Mucosa of gallbladder (tissue), 1 donor: ENCODE measurements at places on chromosomes 11 and 22. TPM values are rescaled to one million over a fixed set of nuclear protein-coding genes. Genes with fewer than 3 reads are reported as not detected.

BIRC3 gene
- 20.2 TPM for total RNA-seq

COA4 gene
- 76.3 TPM for total RNA-seq

SCGB2A2 gene
- not detected for total RNA-seq

MPZL3 gene
- total RNA-seq = 23.2 TPM

ARHGAP8 gene
- total RNA-seq = 46.7 TPM

HSPB2 gene
- total RNA-seq = 3.9 TPM

GRCh38 chr22:28268850-28269249 lies 349.8 kb upstream of the PITPNB start:
- no peak for DNase-seq

DNA sequence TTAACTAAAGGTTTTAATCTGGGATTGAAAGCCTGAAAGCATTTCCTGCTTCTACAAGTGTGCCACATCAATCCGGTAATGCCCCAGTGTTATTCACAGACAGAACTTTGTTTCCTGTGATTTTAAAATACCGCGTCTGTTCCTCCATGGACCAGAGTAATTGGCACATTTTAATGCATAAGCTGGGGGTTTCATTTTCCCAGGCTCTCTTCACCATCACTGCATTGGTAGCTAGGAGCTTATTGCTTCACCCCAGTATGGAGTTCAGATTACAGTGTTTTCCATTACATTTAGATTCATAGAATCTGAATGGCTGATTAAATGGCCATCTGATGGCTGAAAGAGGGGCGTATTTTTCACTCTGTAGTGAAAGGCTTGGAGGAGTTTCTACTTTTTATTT lies 25.7 kb upstream of the CRTAM start:
- no peak for DNase-seq

DNA sequence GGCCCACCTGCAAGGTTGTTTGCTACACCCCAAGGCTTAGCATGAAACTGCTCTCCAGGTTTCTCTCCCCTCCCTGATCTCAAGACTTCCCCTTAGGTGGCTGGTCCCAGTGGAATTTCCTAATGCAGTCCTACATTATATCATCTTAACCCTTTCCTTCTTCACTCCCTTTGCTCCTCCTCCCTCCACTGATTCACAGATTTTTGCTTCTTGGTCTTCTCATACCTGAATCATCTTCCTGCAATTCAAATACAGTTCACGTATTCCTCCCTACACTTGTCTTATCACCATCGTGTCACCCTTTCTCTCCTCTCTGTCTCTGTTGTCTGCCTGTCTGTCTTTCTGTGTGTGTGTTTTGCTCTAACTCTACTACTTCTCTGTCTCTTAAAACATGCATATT lies 17.0 kb downstream of the MMP10 start:
- no peak for DNase-seq

GRCh38 chr11:69443968-69444364 lies 37.5 kb upstream of the LINC01488 start:
- DNase-seq = no peak

GRCh38 chr11:95688015-95688414 lies 101.6 kb downstream of the FAM76B start:
- no peak for DNase-seq

DNA sequence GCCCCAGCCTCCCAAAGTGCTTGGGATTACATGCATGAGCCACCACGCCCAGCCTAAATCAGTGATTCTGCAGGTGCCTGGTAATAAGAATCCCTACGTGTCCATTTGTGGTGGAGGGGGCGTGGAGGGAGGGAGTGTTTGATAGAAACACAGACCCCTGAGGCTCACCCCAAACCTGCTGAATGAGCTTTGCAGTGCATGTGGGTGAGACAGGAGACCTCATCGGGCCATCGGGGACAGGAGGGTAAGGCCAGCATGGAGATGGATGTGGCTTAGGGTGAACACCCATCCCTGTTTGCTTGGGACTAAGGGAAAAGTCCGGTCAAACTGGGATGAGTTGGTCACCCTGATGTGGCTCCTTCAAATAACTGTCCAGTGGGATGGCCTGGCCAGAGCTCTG lies 71.3 kb upstream of the ALX4 start:
- DNase-seq = no peak

GRCh38 chr22:39253435-39254070 lies 8.8 kb upstream of the PDGFB start:
- DNase-seq = peak; percentile 72

DNA sequence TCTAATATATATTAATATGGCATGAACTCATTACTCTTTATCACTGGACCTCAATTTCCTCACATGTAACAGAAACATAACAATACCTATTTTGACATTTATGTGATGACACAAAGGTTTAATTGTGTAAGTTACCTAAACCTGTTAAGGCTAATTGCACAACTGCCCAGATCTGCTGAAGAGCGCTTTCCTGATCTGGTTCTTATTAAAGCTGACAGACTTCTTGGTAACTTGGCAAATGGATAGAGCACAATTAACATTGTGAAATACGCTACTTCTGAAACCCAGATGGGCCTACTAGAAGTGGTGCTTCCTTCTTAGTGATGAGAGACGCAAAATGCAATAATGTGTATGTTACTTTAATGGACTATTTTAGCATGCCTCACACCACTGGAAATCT lies 1767.2 kb upstream of the RAG2 start:
- no peak for DNase-seq

GRCh38 chr11:3136546-3137455 lies 28.3 kb downstream of the OSBPL5 start:
- DNase-seq = no peak

DNA sequence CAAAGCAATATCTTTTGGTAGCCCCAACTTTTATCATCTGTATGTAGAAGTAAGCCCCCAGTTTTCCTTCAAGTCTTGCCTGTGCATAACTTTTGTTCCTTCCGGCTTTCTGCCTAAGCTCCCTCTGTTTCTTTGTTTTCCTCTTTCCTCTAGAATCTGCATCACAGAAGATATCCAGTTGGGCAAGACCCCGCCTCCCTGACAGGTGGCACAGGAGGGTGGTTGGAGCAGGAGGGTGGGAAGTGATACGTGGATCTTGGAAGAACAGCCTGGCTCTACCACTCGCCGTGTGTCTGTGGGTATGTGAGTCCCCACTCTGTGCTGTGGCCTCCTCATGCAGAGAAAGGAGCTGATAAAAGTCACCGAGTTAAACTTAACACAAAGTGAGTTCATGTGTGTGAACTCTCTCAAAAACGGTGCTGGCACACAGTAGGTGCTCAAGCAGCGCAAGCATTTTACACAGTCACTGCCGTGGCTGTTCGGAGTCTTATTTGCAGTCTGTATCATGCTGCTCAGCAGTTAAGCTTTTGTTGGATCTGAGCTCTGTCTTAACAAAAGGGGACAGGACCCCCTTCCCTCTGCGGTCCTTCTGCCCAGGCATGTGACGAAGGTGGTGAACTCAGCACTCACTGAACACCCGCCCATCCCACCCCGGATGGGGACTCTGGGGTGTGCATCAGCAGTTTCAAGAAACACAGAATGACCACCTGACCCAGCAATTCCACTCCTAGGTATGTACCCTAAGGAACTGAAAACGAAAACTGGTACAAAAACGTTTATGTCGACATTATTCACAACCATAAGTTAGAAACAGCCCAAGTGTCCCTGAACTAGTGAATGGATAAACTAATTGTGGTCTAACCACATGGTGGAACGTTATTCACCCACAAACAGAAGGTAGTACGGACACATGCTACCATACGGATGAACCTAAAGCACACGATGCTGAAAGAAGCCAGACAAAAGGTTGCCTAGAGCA lies 249.1 kb downstream of the CTTN start:
- DNase-seq = no peak

GRCh38 chr22:44380756-44381486 lies 68.2 kb upstream of the SHISAL1 start:
- DNase-seq = no peak

DNA sequence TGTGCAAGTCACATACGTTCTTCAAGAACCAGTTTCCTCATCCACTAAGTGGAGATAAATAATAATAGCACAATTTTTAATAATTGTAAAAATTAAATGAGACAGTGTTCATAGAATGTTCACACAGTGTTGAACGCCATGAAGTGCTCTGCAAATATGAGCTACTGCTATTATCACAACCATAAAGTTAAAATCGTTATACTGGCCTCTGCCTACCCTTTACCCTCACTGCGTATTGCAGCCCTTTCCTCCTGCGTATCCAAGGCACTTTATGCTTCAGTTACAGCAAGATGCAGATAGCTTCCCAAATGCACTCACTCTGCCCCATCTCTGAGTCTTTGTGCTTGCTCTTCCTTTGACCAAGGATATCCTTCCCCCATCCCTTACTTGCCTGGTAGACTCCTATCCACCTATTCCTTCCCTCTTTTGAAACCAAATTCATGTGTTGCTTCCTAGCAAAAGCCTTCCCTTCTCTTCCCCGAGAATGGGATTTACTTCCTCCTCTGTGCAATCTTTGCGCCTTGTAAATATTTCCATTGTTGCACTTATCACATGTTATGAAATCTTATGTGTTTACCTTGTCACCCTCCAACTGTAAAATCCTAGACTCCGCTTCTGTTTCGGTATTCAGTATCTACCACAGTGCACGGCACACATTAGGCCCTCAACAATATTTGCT lies 196.9 kb downstream of the ADAMTS15 start:
- no peak for DNase-seq

DNA sequence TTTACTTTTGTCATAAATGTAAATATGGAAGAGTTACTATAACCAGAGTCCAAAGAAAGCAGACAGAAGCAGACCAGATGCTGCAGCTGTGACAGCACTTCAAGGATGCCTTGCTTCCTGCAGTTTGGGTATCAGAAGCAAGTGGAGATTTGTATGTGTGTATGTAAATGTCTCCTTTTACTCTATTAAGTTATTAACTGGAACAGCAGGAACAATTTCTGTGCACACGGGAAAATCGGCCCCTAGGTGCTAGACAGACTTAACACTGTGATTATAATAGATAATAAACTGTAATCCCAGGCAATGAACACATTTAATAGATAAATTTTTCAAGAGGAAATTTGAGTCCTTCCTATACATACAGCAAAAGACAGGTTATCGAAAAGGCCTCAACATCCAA lies 178.6 kb upstream of the PITPNB start:
- no peak for DNase-seq

DNA sequence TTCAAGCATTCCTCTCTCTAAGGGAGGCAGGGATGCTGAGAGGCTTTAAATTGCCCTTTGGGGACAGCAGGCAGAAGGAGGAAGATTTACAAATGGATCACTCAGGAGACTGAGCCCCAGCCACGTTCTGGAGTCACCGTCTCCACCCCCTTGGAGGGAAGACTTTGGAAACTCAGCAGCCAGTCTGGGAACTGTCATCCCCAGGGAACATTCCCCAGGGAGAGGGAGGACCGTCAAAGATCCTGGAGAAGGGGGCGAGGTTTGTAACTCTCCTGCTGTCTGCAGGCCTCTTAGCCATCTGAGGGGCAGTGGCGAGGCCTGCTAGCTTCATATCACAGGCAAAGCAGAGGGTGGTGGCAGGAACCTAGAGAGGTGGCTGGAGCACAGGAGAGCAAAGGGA lies 56.1 kb upstream of the SLC22A12 start:
- DNase-seq = no peak

DNA sequence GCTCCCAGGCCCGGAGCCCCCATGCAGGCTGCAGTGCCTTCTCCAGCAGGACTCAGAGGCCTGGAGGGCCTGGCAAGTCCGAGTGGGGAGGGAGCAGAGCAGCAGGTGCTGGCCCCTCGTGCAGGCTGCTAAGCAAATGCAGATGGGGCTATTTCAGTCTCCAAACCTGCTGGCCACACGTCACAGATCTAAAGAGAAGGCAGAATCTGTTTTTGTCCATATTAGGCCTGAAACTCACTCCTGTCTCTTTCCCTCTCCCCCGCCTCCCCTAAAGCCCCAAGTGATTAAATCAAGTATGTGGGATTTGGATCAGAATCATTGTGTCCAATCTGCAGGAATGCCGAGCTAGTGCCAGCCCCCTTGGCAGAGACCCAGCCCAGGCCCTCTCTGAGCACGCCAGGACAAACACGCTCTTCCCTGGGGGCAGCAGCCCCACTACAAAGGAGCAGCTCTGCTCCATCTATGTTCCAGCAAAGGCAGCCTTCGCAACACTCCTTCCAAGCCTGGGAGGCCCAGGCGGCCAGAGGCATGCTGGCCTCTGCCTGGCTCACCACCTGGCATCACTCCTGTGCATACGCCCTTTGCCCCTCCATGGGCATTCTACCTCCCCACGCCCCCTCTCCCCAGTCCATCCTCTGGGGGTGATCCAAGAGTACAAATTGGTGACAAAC lies 26.5 kb downstream of the RPL27A start:
- DNase-seq = peak; percentile 75

DNA sequence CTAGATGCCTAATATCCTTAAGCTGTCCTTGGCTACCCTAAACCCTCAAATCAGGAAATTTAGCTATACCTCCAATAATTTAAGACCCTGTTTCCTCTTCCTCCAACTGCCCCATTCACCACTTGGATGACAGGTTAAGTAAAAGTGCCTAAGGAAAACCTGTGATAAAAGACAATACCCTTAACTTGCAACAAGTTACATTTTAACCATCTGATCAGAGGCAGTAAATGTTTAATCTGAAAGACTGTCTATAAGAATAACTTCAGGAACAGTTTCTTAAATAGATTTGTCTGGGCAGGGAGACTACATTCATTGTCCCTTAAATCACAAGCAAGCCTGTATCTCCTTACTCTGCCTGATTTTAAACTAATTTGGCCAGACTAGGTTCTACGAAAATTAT lies 129.1 kb downstream of the APOL5 start:
- no peak for DNase-seq

DNA sequence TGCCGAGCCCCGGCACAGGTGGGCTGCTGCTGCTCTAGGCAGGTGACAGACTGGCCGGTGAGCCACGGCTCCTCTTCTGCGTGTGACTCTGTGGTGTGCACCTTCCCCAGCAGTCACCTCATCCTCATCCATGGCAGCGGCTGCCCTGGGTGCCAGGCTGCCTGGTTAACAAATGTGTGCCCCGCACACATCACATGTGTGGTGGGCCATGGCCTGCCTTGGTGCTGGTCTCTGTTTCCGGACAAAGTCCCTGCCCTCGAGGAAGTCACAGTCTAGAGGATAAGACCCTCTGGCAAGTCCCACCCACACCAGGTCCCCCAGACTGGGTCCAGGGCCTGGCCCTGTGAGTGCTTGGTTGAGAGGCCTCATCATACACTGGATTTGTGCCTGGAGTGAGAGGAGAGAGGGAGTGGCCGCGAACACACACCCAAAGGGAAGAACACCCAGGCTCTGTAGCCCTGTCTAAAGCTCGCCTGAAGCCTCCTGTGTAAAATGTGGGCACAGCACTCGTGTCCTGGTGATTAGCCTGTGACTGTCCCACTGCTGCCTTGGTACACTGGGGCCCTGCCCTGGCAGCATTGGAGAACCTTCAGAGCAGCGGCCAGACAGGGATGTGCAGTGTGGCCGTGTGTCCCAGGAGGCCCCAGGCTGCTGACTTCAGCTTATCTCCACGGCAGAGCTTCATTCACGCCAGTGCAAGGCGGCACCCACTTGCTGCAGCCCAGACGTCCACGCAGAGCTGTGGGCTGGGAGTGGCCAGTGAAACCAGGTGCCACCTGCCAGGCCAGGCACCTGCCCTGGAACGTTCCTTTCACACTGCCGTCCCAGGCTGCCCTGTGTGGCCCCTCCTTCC lies 269.9 kb downstream of the TBC1D22A start:
- no peak for DNase-seq
